Stimulated activated CD4-positive, alpha-beta T cell treated with anti-CD3 and anti-CD28 coated beads, Interleukin-1b, Interleukin-23, amount 100 ng/mL, for 48 hours (primary cell): ENCODE measurements at places on chromosomes 7 and 10.

- DNase-seq = no peak
Measured at GRCh38 chr7:51706851-51707250, 390.2 kb upstream of the COBL start.

DNA sequence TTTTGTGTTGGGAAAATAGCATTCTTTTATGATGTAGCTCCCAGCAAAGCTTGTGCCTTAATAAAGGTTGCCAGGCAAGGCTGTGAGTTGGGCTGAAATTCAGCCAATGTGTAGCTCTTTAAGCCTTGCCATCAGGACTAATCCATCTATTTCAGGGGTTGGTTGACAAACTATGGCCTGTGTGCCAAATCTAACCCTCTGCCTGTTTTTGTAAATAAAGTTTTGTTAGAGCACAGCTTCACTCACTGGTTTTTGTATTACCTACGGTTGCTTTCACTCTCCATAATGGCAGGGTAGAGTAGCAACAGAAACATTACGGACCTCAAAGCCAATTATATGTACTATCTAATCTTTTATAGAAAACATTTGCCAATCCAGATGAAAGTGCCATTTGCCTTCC is 638.1 kb upstream of the POT1 start:
- DNase-seq = no peak

- peak; percentile 52 for DNase-seq
Measured at GRCh38 chr7:128933180-128933891, 4.4 kb upstream of the IRF5 start.

- no peak for DNase-seq
Measured at GRCh38 chr7:47373871-47374451, 207.9 kb downstream of the TNS3 start.

- no peak for DNase-seq
Measured at GRCh38 chr7:157397731-157398691, 61.2 kb downstream of the DNAJB6 start.

GRCh38 chr10:129877773-129878371 is 86.2 kb downstream of the EBF3 start:
- DNase-seq = peak; percentile 24

DNA sequence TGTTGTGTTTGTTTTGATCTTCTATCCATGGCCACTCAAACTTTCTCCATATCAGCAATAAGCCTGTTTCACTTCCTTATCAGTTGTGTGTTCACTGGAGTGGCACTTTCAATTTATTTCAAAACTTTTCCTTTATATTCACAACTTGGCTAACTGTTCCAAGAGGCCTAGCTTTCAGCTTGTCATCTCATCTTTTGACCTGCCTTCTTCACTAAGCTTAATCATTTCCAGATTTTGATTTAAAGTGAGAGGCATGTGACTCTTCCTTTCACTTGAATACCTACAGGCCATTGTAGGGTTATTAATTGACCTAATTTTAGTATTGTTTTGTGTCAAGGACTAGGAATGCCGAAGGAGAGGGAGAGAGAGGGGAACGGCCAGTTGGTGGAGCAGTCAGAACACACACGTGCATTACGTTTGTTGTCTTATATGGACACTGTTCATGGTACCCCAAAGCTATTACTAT is 5.5 kb upstream of the GNAT3 start:
- no peak for DNase-seq

DNA sequence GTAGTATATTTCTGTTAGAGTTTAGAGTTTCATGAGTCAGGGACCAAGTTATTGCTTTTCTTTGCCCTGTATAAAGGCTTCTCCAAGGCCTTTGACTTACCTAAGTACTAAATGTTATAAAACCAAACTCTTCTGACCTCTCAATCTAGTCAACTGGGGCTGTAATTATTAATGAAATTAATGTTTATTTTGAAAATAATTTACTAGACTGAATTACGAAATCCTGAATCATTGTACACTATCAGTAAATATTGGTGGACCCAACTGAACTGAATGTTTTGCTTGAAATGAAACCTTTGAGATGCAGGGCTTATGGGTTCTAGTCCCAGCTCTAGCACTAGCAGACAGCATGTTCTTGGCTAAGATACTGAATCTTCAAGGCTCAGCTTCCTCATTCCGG is 1.7 kb upstream of the CYP2C9 start:
- no peak for DNase-seq

GRCh38 chr7:143518521-143518920 is 40.8 kb downstream of the TAS2R41 start:
- DNase-seq = no peak

GRCh38 chr10:95640891-95641315 is 15.6 kb downstream of the ALDH18A1 start:
- DNase-seq = no peak

GRCh38 chr10:10038348-10038747 is 979.3 kb upstream of the CELF2 start:
- DNase-seq = no peak

GRCh38 chr7:87564296-87564963 is 36.3 kb downstream of the ABCB1 start:
- no peak for DNase-seq

- no peak for DNase-seq
Measured at GRCh38 chr7:121961089-121961867, 88.3 kb downstream of the PTPRZ1 start.

DNA sequence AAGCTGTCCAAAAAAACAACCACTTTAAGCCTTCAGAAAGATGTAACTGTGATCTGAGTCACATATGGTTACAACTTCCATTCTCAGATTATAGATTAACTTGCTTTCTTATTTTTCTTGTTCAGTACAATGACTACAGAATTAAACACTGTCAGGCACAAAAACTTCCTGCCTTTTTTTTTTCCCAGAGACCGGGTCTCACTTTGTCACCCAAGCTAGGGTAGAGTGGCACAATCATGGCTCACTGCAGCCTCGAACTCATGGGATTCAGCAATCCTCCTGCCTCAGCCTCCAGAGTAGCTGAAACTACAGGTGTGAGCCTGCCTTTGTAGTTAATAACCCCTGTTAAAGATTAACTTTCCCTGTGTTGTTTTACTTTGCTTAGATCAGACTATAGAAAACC is 163.2 kb downstream of the AVL9 start:
- DNase-seq = no peak
